ENCODE measurements at places on chromosomes 2 and 18.

GRCh38 chr2:241925821-241926441 is 56.4 kb downstream of the RTP5 start:
- no peak for DNase-seq

DNA sequence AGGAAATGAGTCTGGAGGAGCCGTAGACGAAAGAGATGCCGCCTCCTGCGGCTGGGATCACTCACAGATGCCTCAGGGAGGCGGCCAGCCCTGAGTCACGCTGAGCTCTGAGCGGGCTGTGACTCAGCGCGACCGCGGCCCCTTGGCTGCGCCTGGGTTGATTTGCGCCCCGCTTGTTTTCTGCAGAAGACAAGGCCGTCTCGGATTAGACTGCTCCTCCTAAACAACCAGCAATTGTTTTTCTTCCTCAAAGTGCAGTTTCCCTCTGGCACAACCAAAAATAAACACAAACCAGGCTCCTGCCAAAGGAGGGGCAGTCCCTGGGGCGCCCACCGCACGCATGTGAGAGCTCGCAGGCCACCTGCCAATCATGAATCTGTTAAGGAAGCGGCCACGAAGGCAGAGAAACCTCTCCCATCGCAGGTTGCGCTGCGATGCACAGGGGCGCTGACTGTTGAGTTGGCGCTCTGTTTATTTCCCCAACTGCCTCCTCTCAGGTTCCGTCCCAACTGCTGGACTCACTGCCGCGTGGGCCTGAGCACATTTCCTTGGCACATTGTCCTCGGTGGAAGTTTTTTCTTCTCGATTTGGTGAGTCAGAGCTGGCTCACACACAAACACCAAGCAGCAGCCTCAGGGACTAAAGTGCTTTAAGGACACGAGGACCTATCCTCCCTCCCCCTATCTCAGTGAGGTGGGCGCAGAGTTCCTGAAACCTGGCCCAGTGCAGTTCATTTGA is 85.2 kb upstream of the NDUFV2 start:
- DNase-seq: no peak

DNA sequence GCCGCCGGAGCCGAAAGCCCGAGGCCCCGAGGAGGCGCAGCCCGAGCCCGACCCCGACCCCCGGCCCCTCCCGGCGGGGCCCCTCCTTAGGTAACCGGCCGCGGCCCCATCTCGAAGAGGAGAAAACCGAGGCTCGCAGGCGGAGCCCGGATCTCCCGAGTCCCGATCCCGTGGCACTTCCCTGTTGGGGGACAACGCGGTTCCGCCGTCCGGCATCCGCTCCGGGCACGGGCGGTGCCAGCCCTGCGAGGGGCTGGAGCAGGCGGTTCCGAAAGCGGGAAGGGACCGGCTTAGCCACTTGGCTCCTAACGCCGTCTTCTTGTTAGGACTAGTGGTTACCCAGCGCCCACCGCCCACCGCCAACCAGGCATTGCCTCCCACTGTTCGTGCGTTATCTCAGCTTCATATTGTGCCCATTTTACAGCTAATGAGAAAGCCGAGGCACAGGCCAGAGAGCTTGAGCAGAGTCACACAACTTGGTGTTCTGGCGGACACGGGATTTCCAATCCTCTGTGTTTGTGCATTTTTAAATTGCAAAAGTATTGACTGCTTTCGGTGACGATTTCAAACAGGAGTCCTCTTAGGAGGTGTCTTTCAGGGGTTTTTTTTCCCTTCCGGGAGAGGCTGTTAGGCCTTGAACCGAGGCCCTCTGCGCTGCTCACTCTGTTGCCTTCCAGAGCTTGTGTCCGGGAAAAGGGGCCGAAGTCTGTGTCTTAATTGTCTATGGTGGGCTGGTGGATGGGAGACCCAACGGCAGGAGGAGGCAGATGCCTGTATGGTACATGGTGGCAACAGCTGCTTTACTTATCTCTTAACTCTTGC is 562 bp downstream of the CENPA start:
- no peak for DNase-seq

GRCh38 chr2:119694845-119695521 is 16.0 kb downstream of the TMEM177 start:
- DNase-seq: no peak

- no peak for DNase-seq
These were observed 149.2 kb downstream of the TWIST2 start for GRCh38 chr2:238997137-238997390.

GRCh38 chr2:86397986-86398385 is 43.2 kb upstream of the KDM3A start:
- DNase-seq: no peak

DNA sequence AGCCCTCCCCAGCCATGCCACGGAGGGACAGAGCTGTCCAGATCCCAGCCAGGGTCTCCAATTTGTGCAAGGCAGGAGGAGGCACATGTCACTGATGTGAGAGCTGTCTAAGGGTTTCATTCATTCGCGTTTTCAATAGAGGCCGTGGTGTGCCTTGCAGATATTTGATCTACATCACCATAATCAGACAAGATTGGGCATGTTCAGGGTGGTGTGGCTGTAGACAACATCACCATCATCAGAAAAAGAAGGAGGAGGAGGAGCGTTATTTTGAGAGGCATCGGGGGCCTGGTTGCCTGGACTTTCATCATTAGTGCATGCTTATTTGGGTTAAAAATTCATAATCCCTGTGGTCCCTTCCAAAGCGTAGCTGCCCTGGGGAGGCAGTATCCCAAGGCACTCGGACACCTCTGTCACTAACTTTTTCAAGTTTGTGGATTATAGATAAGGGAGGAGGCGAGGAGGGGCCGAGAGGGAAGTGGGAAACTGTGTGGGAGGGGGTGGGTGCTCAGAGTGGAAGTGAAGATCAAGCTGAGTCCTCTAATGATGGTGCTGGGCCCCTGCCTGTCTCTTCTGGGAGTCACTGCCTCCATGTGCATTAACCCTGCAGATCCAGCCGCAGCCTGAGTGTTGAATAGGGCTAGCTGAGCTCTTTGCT is 194.1 kb downstream of the CTIF start:
- DNase-seq: no peak

DNA sequence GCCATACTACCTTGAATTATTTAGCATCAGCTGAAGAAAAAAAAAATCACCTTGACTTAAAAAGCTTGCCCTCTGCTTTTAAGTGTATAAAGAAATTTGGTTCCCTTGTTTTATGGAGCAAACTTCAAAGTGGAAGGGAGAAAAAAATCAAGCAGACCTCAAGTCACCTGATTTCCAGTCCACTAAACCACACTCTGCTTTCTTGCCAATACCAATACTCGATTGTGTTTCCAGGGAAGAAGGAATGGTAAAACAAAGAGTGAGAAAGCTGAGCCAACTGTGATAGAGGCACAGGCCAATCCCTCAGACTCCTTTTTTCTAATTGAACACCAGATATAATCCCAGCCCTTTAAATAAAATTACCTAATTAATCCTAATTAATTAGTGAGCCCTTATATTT is 587.3 kb downstream of the ARHGAP15 start:
- DNase-seq: no peak
